ENCODE measurements at places on chromosomes 5 and 9.

DNA sequence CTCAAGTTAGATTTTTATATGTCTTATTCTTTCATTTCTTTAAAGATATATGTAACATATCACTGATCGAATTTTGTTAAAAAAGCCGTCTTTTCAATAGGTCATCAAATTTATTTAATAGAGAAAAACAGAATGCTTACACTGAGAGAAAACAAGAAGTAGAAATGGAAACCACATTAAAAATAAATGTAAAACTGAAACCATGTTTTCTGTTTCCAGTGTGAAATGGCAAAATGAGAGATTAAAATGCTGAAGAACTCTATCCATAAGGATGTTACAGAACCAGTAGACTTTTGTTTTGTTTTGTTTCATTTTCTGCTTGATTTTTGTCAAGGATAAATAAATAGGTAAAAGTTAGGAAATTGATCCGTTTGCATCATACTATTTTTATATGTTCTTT is 210.1 kb downstream of the PRDM9 start:
- no peak for DNase-seq

DNA sequence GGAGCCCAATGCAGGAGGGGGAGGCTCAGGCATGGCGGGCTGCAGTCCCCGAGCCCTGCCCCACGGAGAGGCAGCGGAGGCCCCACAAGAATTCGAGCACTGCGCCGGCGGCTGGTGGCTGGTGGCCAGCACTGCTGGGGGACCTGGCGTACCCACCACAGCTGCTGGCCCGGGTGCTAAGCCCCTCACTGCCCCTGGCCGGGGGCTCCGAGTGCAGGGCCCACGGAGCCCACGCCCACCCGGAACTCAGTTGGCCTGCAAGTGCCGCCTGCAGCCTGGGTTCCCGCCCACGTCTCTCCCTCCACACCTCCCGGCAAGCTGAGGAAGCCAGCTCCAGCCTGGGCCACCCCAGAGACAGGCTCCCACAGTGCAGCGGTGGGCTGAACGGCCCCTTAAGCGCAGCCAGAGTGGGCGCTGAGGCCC is 780.3 kb downstream of the DTWD2 start:
- DNase-seq, result no peak

GRCh38 chr9:111598733-111599091 is 735 bp downstream of the PTGR1 start:
- no peak for DNase-seq

DNA sequence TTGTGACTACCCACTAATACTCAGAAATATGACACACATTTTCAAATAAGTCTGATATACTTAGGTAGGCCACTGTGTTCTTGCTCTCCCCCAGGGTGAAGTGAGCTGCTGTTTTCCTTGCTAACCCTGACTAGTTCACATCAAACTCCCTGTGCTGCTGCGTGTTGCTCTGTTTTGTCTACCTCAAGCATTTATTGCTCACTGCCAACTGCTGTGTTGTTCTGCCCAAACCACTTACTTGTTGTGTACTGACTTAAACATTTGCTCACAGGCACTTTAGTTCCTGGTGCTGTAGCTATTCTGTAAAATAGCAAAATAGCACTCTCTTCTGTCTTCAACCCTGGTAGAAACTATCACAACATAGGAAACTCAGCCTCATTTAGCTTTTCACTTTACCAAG is 255.7 kb downstream of the HCN1 start:
- no peak for DNase-seq

GRCh38 chr9:123438321-123438720 is 82.3 kb downstream of the CRB2 start:
- no peak for DNase-seq
